ENCODE measurements at places on chromosomes 7 and 10.

GRCh38 chr7:158257516-158258410 lies 329.9 kb downstream of the PTPRN2 start:
- DNase-seq: no peak

GRCh38 chr10:86213148-86213547 lies 153.4 kb downstream of the GRID1 start:
- DNase-seq: no peak

DNA sequence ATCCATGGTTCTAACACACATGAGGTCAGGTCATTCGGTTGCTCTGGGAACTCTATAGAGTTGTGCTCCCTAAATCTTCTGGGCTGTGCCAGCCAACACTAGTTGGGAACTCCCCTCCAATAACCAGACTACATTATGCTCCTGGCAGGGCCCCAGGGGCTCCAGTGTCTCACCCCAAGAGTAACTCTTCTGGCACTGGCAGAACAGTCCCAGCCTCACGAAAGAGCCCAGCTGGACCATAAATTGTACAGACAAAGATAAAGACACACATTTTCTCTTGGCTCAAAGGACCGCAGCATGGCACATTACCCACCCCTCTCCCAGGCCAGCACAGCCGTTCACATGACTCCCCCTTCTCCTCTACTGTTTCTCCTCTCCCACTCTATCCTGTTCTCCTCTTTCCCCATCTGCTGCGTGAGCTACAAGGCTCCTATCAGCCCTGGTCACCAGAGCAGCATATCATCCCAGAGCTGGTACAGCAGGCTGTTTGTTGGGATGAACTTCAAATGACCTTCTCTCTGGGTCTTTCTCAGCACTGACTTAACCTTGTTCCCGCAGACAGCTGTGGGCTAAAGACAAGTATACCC lies 230.6 kb downstream of the PLXNA4 start:
- no peak for DNase-seq

DNA sequence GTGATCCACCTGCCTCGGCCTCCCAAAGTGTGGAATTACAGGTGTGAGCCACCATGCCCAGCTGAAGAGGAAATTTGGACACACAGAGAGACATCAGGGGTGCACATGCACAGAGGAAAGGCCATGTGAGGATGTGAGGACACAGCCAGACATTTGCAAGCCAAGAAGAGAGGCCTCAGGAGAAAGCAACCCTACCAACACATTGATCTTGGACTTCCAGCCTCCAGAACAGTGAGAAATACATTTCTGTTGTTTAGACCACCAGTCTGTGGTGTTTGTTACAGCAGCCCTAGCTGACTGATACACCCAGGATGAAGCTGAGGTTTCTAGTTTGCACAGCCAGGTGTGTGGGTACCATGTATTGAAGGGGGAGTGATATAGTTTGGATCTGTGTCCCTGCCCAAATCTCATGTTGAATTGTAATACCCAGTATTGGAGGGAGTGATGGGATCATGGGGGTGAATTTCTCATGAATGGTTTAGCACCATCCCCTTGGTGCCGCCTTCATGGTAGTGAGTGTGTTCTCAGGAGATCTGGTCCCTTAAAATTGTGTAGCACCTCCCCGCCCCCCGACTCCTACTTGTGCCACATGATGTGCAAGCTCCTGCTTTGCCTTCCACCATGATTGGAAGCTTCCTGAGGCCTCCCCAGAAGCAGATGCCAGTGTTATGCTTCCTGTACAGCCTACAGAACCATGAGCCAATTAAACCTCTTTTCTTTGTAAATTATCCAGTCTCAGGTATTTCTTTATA lies 64.7 kb upstream of the DUSP5 start:
- DNase-seq: no peak
